ENCODE measurements at places on chromosomes 1 and 21. TPM values are rescaled to one million over a fixed set of nuclear protein-coding genes. Genes with fewer than 3 reads are reported as not detected.

DNA sequence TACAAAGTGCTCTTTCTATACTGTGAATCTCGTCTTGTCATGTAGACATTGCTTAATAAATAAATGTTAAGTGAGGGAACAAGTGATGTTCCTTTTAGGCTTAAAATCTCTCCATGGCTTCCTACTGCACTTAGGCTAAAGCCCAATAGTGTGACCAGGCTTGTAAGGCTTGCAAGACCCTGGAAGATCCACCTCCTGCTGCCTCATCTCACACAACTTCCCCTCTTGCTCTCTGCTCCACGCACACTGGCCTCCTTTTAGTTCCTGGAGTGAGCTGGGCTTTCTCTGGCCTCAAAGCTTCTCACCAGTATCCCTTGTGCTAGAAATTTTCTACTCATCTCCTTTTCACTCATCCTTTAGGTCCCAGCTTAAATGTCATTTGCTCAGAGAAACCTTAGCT is 41.5 kb upstream of the DIPK1A start:
- DNase-seq = no peak

AMY2A gene
- not detected for total RNA-seq

GRCh38 chr1:960363-961131 is at the start of gene KLHL17:
KLHL17 (plus strand) TSS chr1:960584; CDS start chr1:960694, 110 bp downstream.
- peak; percentile 94 for DNase-seq

GRCh38 chr1:4830707-4831106 is 176.3 kb downstream of the AJAP1 start:
- DNase-seq = no peak

GRCh38 chr1:158813164-158813563 is 18.0 kb upstream of the MNDA start:
- DNase-seq = no peak

DEPDC1 gene
- total RNA-seq = 22.4 TPM

DNA sequence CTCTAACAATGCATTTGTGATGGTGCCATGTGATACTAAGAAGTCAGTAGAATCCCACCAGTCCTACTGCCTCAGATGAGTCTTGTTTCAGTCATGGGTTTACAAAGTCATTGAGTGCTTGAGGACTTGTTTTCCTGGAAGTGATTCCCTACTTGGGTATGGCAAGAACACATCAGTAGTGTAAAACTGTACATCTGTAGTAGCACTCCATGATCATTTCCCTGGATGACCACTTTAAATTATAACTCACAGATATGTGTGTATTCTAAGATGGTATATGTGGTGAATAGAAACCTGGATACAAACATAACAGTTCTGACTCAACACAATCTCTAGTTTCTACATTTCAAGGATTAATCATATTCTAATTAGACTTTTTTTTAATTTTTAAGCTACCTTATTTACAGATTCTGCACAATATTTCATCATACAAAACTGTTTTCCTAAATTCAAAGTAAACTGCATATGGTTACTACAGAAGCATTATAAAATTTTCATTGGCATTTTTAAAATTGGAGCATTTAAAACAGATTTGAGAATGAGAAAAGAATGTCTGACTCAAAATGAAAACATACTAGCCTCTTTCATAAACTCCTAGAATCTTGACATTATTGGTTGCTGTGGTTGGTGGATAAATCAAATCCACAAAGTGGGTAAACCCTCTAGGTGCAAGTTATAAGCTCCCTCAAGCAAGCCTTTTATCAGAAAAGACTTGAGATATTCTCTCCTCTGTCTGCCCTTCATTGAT is 6.8 kb upstream of the PSMG1 start:
- no peak for DNase-seq

- DNase-seq = no peak
Measured at GRCh38 chr1:42463921-42464320, 835 bp downstream of the CCDC30 start.

- no peak for DNase-seq
Measured at GRCh38 chr1:45531873-45532272, 10.2 kb upstream of the PRDX1 start.

GRCh38 chr1:53725238-53725689 is 13.7 kb downstream of the GLIS1 start:
- peak; percentile 91 for DNase-seq

GRCh38 chr1:24186993-24187790 is at the start of gene IFNLR1:
IFNLR1 (minus strand) TSS chr1:24187289; CDS start chr1:24187248, 41 bp downstream.
- DNase-seq = peak; percentile 95

DNA sequence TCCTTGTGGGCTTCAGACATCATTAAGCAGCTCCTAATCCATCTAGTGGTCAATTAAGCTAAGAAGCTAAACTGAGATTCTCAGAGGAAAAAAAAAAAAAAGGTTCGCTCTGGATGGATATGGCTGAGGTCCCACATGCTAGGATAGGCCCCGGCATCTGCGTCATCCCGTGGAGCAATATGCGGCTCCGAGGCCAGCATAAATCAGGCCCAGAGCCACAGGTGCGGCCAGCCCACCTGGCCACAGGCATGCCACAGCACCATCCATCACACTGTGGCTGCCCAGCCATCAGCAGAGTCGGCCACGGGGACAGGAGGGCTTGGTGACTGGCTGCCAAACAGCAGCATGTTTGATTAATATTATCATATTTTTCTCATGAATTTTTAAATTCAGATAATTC is 106.9 kb upstream of the TIAM1 start:
- no peak for DNase-seq

GRCh38 chr1:225834417-225835329 is 24.7 kb downstream of the EPHX1 start:
- DNase-seq = no peak

GRCh38 chr1:166538646-166539045 is 300.6 kb upstream of the POGK start:
- no peak for DNase-seq

PDC gene
- not detected for total RNA-seq

GRCh38 chr1:86953167-86953566 is 38.7 kb downstream of the HS2ST1 start:
- DNase-seq = no peak

SLC25A34 gene
- total RNA-seq = 0.74 TPM

- DNase-seq = no peak
Measured at GRCh38 chr1:66282343-66282852, 251.6 kb upstream of the SGIP1 start.

DNA sequence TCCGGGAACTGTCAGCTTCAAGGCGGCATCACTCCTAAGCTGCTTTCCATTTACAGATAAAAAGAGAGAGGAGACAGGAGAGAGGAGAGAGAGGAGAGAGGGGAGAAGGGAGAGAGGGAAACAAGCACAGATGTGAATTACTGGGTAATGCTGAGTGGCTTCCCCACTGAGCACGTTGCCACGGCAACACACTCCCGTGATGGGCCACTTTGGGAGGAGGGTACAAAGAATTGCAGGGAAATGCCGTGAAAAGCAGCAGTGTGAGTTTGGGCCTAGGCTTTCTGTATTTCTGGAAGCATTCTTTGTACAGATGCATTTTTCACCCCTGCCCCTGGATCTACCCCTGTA is 128.0 kb upstream of the IRF2BP2 start:
- peak; percentile 79 for DNase-seq

PRELP gene
- total RNA-seq = 4.0 TPM

- peak; percentile 81 for DNase-seq
Measured at GRCh38 chr1:151539321-151540020, 638 bp upstream of the TUFT1 start.

- DNase-seq = no peak
Measured at GRCh38 chr1:3586986-3587759, 24.1 kb downstream of the MEGF6 start.

OR2T29 gene
- total RNA-seq = not detected

PRAMEF7 gene
- not detected for total RNA-seq

DNA sequence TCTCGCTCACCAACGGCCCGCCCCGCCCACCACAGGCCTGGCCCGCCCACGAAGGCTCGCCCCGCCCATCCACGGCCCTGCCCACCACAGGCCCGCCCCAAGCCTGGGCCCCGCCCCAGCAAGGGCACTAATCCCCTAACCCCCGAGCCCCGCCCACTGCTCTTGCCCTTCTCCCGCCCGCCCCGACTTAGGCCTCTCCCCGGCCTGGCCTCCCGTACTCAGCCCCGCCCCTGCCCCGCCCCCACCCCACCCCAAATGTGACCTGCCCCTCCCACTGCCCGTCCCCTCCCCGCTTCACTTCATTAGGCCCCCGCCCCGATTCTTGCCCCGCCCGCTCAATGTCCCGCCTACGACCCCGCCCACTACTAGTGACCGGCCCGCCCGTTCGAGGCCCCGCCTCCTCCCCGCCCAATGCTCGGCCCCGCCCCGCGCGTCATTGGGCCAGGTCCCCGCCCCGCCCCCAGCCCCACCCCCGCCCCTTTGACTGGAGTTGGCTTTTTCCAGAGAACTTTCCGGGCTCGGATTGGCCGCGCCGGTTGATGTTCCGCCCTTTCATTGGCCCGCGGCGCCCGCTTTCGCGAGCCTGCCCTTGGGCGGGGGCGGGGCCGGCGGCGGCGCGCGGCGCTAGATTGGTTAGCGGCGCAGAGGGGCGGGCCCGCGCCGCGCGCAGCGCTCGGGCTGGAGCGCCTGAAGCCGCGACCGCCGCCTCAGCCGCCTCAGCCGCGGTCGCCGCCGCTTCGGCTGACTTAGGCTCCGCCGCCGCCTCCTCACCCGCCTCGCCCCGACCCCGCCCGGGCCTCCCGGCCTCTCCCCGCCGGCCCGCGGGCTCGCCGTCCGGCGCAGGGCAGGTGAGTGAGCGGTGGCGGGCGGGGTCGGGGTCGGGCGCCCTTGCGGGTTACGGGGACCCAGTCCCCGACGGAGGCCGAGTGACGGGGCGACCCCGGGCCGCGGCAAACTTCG is at the start of gene PCBP3:
TSS of gene PCBP3 (plus strand) at position 705 of the 960 bp plus-strand sequence. CDS start 206,361 bp downstream, outside the sequence.
- DNase-seq = peak; percentile 100

EVA1C gene
- total RNA-seq = not detected

UBE2U gene
- not detected for total RNA-seq

DNA sequence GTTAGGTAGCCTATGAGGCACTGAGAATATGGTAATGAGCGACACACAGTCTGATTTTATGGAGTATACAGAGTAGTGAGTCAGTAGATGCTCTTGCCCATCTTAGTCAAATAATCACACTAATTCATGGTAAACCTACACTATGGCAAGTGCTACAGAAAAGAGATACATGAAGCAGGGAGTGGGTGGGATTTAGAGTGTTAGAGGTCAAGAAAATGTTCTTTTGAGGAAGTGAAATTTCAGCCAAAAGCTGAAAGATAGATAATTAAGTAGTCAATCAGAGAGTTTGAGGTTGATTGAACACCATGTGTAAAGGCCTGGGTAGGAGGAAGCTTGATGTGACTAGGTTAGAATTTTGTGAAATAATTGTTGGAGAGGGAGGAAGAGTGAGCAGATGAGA is 14.7 kb downstream of the MDM4 start:
- no peak for DNase-seq

GRCh38 chr21:30839304-30839703 is 9.7 kb upstream of the KRTAP7-1 start:
- peak; percentile 89 for DNase-seq

BSND gene
- total RNA-seq = 0.07 TPM

LCE3E gene
- not detected for total RNA-seq

GRCh38 chr1:92306020-92306419 is 7.2 kb downstream of the RPAP2 start:
- DNase-seq = no peak

NES gene
- total RNA-seq = 103 TPM

ARID1A gene
- total RNA-seq = 128 TPM

- no peak for DNase-seq
Measured at GRCh38 chr1:192545896-192546521, 29.6 kb upstream of the RGS1 start.

GRCh38 chr1:104028416-104029035 is 278.8 kb downstream of the AMY1C start:
- DNase-seq = no peak

DNA sequence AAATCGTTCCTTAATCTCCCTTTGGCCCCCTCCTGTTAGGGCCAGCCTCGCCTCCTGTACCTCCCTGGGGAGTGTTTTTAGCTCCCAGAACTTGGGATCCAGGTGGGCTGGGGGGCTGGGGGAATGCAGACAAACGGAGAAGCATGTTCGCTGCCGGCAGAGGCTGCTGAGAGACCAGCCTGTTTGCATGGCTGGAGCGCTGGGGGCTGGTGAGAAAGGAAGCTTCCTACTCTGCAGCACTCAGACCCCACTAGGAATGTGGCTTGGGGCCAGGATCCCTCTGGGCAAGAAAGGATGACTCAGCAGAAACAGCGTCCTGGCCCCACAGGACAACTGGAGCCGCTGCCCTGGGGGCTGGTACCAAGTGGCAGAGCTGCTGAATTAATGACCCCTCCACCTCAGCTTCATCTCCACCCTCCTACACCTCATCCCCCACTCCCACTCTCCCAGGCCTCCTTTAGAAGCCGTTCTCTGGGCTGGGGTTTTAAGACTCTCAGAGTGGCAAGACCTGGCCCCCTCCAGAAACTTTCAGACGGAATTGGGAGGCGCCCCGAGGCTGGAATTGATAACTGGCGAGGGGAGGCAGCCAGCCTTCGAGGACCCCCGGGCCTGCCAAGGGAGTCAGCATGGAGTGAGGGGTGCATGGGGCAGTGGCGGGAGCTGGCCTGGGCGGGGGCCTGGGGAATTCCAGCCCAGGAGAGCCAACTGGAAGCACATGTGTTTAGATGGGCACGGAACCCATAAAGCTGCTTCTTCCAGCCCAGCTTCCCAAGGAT is 28.5 kb upstream of the EPS8L3 start:
- DNase-seq = peak; percentile 86

DNA sequence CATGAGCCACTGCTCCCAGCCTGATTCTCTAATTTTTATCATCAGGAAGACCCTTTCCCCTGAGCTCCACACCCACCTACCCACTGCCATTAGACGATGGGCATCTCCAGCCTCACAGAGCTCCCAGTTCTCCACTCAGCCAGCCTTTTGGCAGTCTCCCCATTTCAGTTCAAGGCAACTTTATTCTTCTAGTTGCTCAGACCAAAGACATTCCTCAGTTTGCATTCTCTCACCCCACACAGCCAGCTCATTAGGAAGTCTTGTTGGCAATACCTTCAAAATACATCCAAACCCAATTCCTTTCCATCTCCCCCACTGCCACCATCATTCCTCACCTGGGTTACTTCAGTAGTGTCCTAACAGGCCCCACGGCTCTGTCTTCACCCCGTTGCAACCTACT is 53.4 kb upstream of the COX20 start:
- DNase-seq = no peak

C1QA gene
- not detected for total RNA-seq

FTCD gene
- 3.6 TPM for total RNA-seq

- peak; percentile 86 for DNase-seq
Measured at GRCh38 chr1:8165595-8166360, 139.7 kb upstream of the ERRFI1 start.

DNA sequence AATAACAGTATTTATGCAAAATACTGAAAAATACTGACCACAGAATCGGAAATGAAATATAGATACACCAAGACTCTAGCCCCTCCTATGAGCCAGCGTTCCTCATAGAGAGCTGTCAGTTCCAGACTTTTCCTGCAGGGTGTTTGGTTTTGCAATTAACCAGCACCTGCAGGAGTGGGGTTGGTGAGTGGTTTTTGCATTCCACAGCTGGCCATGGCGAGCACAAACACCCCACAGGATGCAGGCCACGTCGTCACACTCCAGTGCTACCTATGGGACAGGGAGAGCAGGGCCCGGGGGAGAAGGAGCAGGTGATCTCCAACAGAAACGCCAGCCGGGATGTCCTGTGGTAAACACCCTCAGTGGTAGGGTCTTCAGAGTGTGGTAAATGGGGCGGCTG is 94.1 kb downstream of the ERG start:
- DNase-seq = no peak

Data from endodermal cell (in vitro differentiated cells).